ENCODE measurements at places on chromosomes 4 and X. TPM values are rescaled to one million over a fixed set of nuclear protein-coding genes. Genes with fewer than 3 reads are reported as not detected.
A peak's percentile ranks its signal among the peaks of the same experiment; 100 is the strongest.

Gene NPY1R
- not detected for total RNA-seq

Gene PAGE5
- not detected for total RNA-seq

Gene VBP1
- total RNA-seq: 56.3 TPM

Gene MAML3
- total RNA-seq: 2.2 TPM

Gene HAUS3
- 25.3 TPM for total RNA-seq

Gene L1CAM
- 1.9 TPM for total RNA-seq

Gene ATP2B3
- total RNA-seq: 0.05 TPM

Gene GUCY1B1
- total RNA-seq: 0.12 TPM

Gene PARM1
- not detected for total RNA-seq

DNA sequence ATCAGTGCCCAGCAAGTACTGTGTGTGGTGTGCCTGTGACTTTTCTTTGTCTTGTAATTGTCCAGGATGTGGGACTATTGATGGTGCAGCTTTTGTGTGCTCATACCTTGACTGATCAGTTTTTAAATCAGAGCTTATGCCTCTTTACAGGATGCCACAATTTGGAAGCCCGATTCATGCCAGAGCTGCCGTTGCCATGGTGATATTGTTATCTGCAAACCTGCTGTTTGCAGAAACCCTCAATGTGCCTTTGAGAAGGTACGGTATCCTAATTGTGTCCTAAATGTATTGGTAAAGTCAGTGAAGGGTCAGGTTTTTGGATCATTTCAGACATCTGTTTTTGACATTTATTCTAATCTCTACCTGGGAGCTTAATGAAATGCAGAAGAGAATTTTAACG, 180.2 kb downstream of the FRAS1 start:
- no peak for DNase-seq
- no peaks in the 10 kb centered on the region for H3K4me1 ChIP-seq
- no peaks in the 10 kb centered on the region for H3K36me3 ChIP-seq
- H3K27ac ChIP-seq: no peak overlapping the region

- no peak overlapping the region for H3K4me3 ChIP-seq
- H3K27me3 ChIP-seq: peaks cover 18% of the 10 kb centered on the region
- H3K4me1 ChIP-seq: no peaks in the 10 kb centered on the region
- H3K27ac ChIP-seq: no peak overlapping the region
- H3K36me3 ChIP-seq: no peaks in the 10 kb centered on the region
Observed at GRCh38 chr4:76620723-76621468, 185.9 kb downstream of the SHROOM3 start.

DNA sequence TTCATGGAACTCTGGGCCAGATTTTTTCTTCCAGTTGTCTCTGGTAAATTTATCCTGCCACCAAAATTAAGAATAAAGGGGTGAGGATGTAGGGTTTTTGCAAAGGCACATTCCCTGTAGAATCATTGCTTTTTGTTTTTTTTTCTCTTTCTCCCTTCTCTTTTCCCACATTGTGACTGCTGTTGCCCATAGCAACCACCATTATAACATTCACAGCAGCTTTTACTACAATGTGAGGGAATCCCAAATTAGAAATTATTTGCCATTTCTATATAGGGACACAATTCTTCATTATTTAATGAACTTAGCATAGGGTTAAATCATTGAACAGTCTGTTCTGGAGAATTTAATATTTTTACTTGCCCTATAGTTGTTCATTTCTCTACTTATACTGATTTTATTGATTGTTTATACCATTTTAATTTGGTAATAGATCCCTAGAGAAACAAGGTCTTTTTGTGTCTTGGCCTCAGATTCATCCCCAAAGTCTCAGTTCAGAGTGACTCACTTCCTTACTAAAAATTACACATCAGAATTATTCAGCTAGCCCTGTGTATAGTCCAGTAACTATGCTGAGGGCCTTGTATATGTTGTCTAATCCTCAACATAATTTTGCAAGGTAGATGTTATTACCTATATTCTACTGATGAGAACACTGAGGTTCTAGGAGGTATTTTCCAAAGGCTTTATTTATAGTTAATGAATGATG, 80.8 kb upstream of the ANK2 start:
- H3K27ac ChIP-seq: no peak overlapping the region
- H3K27me3 ChIP-seq: no peaks in the 10 kb centered on the region
- DNase-seq: no peak
- no peak overlapping the region for H3K4me3 ChIP-seq
- no peaks in the 10 kb centered on the region for H3K36me3 ChIP-seq

DNA sequence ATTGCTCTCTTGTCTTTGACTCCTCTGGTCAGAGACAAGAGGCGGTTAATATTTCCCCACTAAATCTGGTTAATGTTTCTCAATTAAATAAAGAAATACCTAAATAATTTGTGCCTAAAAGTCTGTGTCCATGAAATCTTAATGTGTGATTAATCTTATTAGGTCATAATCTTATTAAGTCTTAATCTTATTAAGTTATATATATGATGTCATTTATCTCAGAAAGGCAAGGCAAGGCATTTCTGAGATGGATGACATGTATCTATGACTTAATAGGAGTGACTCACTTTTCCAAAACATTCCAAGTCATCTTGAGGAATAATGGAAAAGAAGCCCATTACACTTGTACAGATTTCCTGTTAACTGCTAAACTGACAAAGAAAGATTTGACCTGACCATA, 74.7 kb downstream of the TRAM1L1 start:
- no peaks in the 10 kb centered on the region for H3K36me3 ChIP-seq
- no peak for DNase-seq
- H3K27ac ChIP-seq: no peak overlapping the region
- H3K4me3 ChIP-seq: no peak overlapping the region
- H3K27me3 ChIP-seq: no peaks in the 10 kb centered on the region

GRCh38 chrX:87003031-87003430, 514.6 kb upstream of the KLHL4 start:
- H3K4me3 ChIP-seq: no peak overlapping the region
- no peaks in the 10 kb centered on the region for H3K4me1 ChIP-seq
- H3K36me3 ChIP-seq: no peaks in the 10 kb centered on the region
- no peaks in the 10 kb centered on the region for H3K27me3 ChIP-seq

- no peaks in the 10 kb centered on the region for H3K27me3 ChIP-seq
- no peak overlapping the region for H3K4me3 ChIP-seq
- no peak overlapping the region for H3K27ac ChIP-seq
- no peak for DNase-seq
- peaks cover 9% of the 10 kb centered on the region for H3K4me1 ChIP-seq
- peaks cover 15% of the 10 kb centered on the region for H3K36me3 ChIP-seq
Observed at GRCh38 chr4:145920205-145920604, 18.4 kb downstream of the ZNF827 start.

DNA sequence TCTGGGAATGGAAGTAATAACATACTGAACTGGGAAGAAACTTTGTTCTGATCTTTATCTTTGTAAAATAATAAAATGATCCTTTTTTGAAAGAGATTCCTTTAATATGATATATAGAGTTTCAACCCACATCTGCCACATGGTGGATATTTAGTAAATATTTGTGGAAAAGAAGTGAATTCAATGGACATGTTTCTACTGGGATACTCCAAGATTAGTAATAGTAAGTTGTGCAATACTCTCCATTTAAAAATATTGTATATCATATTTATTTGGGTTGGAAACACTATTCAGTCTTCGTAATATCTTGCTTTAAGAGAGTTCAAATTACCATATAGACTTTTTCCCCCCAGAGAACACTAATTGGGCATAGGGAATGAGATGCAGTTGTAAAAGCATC, 17.8 kb upstream of the ARSJ start:
- H3K27ac ChIP-seq: no peak overlapping the region
- no peak for DNase-seq
- H3K4me1 ChIP-seq: no peaks in the 10 kb centered on the region
- no peaks in the 10 kb centered on the region for H3K27me3 ChIP-seq
- no peaks in the 10 kb centered on the region for H3K36me3 ChIP-seq

DNA sequence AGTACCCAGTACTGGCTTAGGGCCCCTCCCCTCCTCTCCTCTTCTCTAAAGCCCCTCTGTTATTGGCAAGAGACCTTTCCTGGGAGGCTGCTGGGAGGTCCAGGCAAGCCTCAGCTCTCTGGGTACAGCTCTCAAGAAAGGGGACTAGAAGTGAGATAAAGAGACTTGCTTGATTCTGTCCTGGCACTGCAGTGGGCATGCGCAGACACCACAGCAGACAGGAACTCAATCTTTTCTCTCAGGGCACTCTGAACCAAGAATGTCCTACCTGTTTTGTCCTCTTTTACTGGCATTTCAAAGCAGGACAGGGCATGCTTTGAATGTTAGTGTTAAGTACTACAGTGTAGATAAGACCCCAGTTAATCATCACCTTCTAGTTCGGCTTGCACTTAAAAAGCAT, 74.9 kb downstream of the NYX start:
- H3K27me3 ChIP-seq: no peaks in the 10 kb centered on the region
- H3K27ac ChIP-seq: no peak overlapping the region
- H3K4me1 ChIP-seq: peaks cover 25% of the 10 kb centered on the region

GRCh38 chr4:85784348-85784747, 309.4 kb downstream of the ARHGAP24 start:
- no peaks in the 10 kb centered on the region for H3K27me3 ChIP-seq
- no peak overlapping the region for H3K4me3 ChIP-seq
- H3K36me3 ChIP-seq: no peaks in the 10 kb centered on the region

GRCh38 chr4:180652533-180652932, 1590.7 kb upstream of the TENM3 start:
- no peak overlapping the region for H3K4me3 ChIP-seq
- DNase-seq: no peak
- H3K27me3 ChIP-seq: no peaks in the 10 kb centered on the region
- H3K4me1 ChIP-seq: no peaks in the 10 kb centered on the region

DNA sequence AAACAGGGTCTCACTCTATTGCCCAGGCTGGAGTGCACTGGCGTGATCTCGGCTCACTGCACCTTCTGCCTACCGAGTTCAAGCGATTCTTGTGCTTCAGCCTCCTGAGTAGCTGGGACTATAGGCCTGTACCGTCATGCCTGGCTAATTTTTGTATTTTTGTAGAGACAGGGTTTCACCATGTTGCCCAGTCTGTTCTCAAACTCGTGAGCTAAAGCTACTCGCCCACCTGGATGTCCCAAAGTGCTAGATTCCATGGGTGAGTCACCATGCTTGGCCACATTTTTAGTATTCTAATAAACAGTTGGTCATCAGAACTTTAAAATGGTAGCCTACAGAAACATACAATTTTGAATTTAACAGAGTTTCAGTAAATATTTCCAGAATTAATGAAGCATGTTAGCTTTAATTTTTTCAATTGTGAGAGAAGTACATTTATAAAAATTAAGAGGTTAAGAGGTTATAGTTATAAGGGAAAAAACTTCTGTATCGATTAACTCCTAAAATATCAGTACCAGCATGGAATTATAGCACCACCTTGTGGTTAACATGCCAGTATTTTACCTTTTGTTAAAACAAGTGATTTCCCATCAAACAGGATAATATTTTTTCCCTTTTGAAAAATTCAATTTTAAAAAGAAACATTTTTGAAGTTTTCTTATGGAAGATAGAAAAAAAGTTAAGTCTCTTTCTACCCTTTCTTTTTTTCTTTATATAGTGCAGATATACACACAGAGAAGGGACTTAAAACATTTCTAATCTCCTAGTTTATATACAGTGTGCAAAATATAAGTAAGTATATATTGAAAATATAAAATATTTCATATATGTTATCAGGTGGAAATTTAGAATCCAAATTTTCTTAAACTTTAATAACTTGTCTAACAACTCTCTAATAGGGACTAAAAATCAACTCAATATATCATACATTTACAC, 35.4 kb downstream of the CEP44 start:
- H3K4me1 ChIP-seq: peaks cover 2% of the 10 kb centered on the region
- peak; percentile 27 for DNase-seq
- no peaks in the 10 kb centered on the region for H3K36me3 ChIP-seq
- no peak overlapping the region for H3K4me3 ChIP-seq
- H3K27me3 ChIP-seq: no peaks in the 10 kb centered on the region

- no peaks in the 10 kb centered on the region for H3K27me3 ChIP-seq
- peaks cover 32% of the 10 kb centered on the region for H3K36me3 ChIP-seq
- H3K4me3 ChIP-seq: no peak overlapping the region
- no peak overlapping the region for H3K27ac ChIP-seq
- H3K4me1 ChIP-seq: peaks cover 46% of the 10 kb centered on the region
- DNase-seq: no peak
Observed at GRCh38 chrX:44996277-44996676, 123.3 kb downstream of the KDM6A start.

Data from activated CD4-positive, alpha-beta T cell treated with anti-CD3 and anti-CD28 coated beads, Interleukin-2, amount 10 ng/mL, durations not matched to agents 7 days and 5 days (primary cell).